DMS 273 treated with DMSO at 0.1 percent for 48 hours (cell line): ENCODE measurements at places on chromosomes 1 and 21.

DNA sequence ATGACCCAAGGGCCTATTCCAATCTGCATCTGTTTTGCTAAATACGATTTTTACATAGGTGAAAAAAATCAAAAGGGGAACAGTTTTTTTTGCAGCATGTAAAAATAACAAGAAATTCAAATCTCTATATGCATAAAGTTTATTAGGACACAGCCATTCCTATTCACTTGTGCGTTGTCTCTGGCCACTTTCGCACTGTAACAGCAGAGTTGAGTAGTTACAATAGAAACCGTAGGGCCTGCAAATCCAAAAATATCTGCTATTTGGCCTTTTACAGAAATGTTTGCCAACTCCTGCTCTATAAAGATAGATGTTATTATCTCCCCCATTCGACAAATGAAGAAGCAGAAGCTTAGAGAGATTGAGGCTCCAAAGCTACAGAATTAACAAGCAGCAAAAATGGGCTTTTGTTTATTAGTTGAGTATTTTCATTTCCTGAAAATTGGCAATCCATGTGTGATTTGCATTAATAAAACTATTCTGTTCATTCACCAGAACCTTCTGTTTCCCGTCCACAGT lies 5.5 kb downstream of the DYNLT5 start:
- DNase-seq: no peak

DNA sequence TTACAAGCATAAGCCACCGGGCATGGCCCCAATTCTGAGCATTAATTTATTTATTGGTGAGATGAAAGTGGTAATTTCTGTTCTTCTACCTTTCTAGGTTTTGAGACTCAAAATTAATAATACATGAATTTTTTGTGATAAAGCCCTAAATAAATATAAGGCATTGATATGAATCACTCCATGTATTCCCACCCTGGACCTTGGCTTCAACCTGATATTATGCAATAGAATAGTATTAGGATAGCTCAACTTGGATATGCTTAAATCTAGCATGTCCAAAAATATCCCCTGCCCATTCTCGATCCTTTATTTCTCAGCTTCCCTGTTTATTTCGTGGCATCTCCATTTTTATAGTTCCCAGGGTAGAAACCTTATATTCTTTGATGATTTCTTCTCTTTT lies 2.5 kb downstream of the AGL start:
- no peak for DNase-seq

- no peak for DNase-seq
Observed at GRCh38 chr1:220213382-220213983, 58.8 kb downstream of the RAB3GAP2 start.

GRCh38 chr1:245829826-245830225 lies 675.0 kb downstream of the KIF26B start:
- no peak for DNase-seq

GRCh38 chr1:153520818-153521476 lies 14.8 kb downstream of the S100A6 start:
- no peak for DNase-seq
